Left forelimb (tissue), 1 donor: ENCODE measurements at places on chromosomes 7 and 10.

DNA sequence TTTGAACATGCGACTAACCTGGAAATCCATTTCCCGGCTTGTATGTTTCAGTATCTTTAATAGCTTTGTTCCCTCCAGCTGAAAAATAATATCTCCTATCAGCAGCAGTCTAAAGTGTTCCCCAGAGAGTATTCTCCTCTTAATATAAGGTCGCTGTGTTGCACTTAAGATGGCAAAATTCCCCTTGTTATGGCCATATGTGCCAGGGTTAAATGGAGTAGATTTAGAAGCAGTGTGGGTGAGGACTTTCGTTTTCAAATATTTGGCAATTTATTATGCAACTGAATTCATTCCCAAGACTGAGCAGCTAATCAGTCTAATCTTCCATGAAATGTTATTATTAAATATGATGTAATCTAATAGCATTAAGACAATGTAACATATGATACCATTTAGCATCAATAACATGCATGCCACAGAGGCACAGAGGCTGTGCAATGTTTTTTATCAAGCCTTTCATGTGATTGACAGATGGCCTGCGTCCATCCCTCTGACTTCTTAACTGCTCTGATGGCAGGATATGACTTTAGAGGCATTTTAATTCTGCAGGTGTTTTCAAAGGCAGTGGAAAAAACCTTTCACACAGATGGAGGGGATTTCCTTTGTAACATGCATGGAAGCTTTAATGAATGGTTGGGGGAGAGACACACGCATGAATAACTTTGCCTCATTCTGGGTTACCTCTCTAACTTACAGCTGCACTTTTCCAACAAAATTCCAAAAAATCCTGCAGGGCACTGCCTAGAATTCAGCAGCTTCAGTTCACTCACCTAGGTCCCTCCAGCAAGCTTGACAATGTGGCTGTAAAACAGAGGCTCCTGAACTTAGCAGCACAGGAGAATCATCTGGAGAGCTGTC, 55.1 kb upstream of the ZPBP start:
- DNase-seq: no peak

DNA sequence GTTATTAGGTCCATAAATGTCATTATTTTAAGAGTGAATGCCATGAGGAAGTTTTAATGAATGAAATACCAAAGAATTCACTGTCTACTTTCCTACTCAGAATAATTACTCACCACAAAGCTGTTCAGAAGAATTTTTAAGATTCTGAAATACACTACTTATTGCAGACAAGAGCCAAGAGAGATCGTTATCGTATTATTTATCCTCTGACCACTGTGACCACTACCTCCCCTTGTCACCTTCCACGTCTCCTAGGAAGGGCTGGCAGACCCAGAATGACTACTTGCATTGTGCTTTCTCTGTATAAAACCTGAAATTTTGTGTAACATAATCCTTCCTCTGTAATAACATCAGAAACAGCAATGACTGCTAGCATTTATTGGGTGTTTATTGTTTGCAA, 81.9 kb downstream of the ABCB5 start:
- no peak for DNase-seq

- DNase-seq: no peak
Observed at GRCh38 chr7:75045881-75046280, 27.7 kb downstream of the RCC1L start.

GRCh38 chr7:630539-630938, 96.0 kb upstream of the DNAAF5 start:
- DNase-seq: no peak

DNA sequence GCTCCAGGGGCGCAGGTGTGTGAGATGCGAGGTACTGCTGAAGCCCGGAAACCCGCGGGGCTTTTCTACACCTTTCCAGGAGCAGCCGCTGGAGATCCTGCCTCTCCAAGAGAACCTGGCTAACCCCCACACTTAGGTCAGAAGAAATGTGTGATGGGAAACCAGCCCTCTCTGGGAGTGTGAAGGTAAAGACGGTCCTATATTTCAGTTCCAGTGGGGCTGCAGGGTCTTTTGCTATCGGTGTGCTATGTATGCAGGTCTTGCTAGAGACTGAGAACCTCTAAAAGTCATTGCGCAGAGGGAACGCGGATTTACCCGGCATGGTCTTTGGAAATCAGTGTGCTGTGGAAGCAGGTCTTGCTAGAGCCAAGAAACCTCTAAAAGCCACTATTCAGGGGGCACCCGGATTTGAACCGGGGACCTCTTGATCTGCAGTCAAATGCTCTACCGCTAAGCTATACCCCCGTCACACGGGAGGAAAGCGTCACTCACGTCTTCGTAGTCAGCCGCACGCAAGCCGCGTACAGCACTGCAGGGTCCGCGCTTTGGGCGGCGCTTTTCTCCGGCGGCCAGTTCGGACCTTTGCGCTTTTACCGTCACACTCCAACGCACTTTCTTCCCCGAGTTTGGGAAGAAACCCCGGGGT, 46.0 kb downstream of the ZNF777 start:
- DNase-seq: peak; percentile 74

GRCh38 chr10:100009793-100010676, at the start of gene DNMBP:
Gene DNMBP, minus strand, starts transcription at chr10:100009947. Its CDS starts 37,823 bp downstream, at chr10:99972124.
- DNase-seq: peak; percentile 92

GRCh38 chr7:76108540-76109233, 60.8 kb downstream of the MDH2 start:
- no peak for DNase-seq

DNA sequence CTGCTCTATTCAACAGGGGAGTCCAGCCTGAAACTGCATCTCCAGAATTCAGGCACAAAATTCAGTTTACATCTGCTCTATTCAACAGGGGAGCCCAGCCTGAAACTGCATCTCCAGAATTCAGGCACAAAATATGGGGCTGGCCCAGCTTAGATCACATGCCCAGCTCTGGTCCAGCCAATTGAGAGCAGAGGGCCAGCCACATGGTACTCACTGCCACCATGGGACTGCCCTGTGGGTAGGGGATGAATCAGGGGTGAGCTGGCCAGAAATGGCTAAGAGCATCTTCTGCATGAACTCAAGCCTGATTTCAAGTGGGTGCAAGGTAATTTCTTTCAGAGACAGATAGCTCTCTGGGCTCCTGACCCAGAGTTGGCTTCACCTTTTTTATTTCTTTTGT, 156.6 kb upstream of the LYZL2 start:
- no peak for DNase-seq
